Keratinocyte (primary cell): ENCODE measurements at places on chromosomes 1 and 21. TPM values are rescaled to one million over a fixed set of nuclear protein-coding genes. Genes with fewer than 3 reads are reported as not detected.

PALMD gene
- polyA plus RNA-seq, result 3.5 to 6.8 TPM (median 5.8 TPM) in 3 replicates

TDRD5 gene
- polyA plus RNA-seq, result 0.04 TPM in 1 of 3 replicates, not detected in the others

GON4L gene
- 16.7 to 18.8 TPM (median 18.1 TPM) in 3 replicates for polyA plus RNA-seq

CD84 gene
- 0.01 TPM in 1 of 3 replicates, not detected in the others for polyA plus RNA-seq

TFF2 gene
- not detected in 3 replicates for polyA plus RNA-seq

KPNA6 gene
- polyA plus RNA-seq, result 34.6 to 43.1 TPM (median 42.6 TPM) in 3 replicates

UBE4B gene
- polyA plus RNA-seq, result 8.7 to 22.3 TPM (median 14.3 TPM) in 3 replicates

STXBP3 gene
- 18.4 to 36.3 TPM (median 20.2 TPM) in 3 replicates for polyA plus RNA-seq

SLC44A5 gene
- polyA plus RNA-seq, result 0.31 to 0.72 TPM (median 0.49 TPM) in 3 replicates
